ENCODE measurements at places on chromosomes 2 and 18. TPM values are rescaled to one million over a fixed set of nuclear protein-coding genes. Genes with fewer than 3 reads are reported as not detected.

GALNT5 gene
- polyA plus RNA-seq = not detected

TEKT4 gene
- not detected for polyA plus RNA-seq

KYNU gene
- 0.04 TPM for polyA plus RNA-seq

CXXC1 gene
- polyA plus RNA-seq = 128 TPM

ANTXR1 gene
- polyA plus RNA-seq = 3.7 TPM

GPR155 gene
- polyA plus RNA-seq = 0.57 TPM

PARD6G gene
- polyA plus RNA-seq = 1.5 TPM

GALM gene
- 4.8 TPM for polyA plus RNA-seq

SMYD5 gene
- 16.2 TPM for polyA plus RNA-seq

SOX11 gene
- polyA plus RNA-seq = not detected

DNA sequence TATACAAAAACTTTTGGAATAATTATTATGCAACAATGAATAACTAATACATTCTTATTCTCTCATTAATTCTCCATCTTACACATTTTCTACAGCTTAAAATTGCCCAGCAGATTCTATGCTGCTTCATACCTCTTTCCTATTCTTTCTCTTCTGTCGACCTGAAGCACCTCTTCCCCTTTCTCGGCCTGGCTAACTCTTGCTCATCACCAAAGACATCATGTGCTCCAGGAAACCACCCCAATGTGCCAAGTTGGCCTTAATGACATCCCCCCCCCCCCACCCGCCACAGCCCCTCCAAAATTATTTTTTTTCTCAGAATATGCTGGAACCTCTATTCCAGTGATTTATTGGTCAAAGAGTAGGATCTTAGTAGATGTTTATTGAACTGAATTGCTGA is 43.6 kb downstream of the ZNF521 start:
- no peak for DNase-seq

DNA sequence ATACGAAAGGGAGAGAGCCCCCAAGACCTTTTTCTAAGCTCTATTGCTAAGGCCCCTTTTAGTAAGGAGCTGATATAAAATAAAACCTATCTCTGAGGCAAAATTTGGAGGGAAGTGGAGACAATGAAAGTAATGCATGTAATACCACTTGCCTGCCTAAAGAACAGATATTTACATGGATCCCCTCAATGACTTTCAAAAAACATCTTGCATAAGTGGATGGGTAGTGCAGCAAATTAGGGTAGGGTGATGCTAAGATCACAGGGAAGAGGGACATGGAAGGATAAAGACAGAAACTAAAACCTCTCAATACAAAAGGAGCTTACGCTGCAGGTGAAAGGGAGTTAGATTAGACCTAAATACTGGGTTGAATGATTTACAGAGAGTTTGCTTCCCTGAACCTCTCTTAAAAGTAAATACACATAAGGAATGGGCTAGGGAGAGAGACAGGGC is 1.1 kb downstream of the ZNF513 start:
- DNase-seq = no peak

GRCh38 chr2:81304154-81304830 is 999.7 kb upstream of the LRRTM1 start:
- no peak for DNase-seq

DNA sequence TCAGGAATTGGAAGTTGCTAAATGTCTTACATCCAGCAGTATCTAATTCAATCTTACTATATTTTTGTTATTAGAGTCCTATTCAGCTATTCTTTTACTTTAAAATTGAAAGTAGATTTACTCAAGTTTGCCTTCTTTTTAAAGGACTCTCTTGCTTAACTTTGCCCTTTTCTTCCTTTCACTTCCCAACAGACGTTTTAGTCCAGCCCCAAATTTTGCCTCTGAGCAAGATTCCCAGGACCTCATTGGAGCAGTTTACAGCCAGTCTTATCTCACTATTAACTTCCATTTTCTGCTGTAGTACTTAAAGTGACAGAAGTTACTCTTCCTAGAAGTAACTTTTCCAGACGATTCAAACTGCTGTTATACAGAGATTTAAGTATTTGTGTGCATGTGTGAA is 1.7 kb upstream of the PRKD3 start:
- DNase-seq = peak; percentile 57

GRCh38 chr2:9434489-9434888 is 11.0 kb downstream of the CPSF3 start:
- no peak for DNase-seq

DNA sequence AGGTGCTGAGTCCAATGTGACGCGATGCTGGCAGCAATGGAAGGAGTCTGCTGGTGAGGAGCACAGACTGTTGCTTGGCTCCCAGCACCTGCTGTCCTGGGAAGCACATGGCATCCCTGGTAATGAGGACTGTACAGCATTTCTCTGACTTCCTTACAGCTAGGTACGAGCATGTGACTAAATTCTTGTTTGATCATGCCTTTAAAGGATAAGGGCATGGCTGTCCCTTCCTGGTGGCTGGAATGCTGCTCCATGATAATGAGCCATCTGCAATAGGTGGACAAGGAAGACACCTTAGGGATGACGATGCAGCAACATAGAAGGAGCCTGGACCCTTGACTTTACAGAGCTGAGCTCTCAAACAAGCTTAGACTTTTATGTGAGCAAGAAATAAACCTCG is 278.0 kb upstream of the SPRED2 start:
- no peak for DNase-seq

- DNase-seq = no peak
These were observed 14.8 kb downstream of the KLHL29 start for GRCh38 chr2:23399674-23400261.

DNA sequence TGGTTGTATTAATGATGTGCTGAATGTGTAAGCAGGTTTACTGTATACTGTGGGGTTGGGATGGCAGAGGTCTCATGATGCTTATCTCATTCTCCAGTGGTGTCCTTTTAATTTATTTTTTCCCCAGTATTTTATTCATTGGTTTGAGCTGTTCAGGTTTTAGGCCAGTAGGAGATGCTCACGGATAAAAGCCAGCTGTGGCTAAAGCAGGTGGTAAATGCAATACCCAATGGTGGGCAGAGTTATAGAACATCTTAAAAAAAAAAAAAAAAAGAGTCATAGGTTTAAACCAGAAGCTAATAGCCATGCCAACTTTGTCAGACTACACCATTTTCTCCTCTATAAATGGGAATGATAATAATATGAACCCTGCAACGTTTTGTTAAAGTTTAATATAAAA is 57.8 kb upstream of the NEUROD1 start:
- DNase-seq = peak; percentile 28

DNA sequence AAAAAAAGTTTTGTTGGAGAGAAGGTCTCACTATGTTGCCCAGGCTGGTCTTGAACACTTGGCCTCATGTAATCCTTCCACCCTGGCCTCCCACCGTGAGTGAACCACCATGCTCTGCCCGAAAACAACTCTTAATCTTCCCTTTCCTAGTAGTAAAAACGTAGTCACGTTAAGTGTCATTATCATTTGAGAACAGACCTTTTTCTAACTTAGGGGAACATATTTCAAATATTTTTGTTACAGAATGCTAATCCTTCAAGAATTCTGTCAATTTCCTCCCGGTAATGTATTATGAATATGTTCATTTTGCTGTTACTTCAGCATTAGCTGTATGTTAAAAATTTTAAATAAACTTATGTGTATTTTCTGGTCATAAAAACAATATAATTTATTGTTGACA is 49.7 kb downstream of the MTA3 start:
- peak; percentile 70 for DNase-seq

DNA sequence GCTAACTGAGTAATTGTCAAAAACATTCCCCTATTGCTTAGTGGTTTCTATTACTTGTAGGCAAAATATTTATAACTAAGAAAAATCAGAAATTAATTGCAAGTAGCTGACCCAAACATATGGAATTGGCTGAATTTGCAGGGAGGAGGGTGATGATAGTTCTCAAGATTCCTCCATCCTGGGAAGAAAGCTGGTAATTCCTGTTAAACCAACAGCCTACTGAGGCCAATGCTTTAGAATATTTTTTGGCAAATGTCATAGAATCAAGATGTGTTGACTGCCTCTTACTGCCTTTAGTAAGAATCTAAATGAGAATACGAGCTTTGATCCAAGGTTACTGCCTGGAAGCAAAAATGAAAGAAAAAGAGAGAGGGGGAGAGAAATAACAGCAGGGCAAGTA is 120.0 kb downstream of the COL6A3 start:
- no peak for DNase-seq

GRCh38 chr18:24395049-24395795 is 2.4 kb downstream of the OSBPL1A start:
- DNase-seq = no peak

DNA sequence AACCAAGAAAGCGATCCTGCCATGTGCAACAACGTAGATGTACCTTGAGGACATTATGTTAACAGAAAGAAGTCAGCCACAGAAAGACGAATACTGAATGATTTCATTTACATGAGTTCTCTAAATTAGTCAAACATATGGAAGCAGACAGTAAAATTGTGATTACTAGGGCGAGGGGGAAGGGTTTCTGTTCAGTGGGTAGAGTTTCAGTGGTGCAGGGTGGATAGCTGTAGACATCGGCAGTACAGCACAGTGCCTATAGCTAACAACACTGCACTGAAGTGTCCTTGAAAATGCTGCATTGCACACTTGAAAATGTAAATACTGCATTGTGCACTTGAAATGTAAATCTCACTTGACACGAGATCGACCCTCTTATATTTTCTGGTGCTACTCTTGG is 275.3 kb downstream of the GALR1 start:
- DNase-seq = no peak

- no peak for DNase-seq
These were observed 23.0 kb downstream of the CYTIP start for GRCh38 chr2:157420771-157421323.

- DNase-seq = peak; percentile 16
These were observed 24.0 kb upstream of the ATP5MC3 start for GRCh38 chr2:175205523-175205922.

- DNase-seq = no peak
These were observed at the start of gene LYG2 for GRCh38 chr2:99255491-99256318. Gene LYG2 (minus strand): TSS chr2:99255666. CDS start chr2:99254260, 1,406 bp downstream.

DNA sequence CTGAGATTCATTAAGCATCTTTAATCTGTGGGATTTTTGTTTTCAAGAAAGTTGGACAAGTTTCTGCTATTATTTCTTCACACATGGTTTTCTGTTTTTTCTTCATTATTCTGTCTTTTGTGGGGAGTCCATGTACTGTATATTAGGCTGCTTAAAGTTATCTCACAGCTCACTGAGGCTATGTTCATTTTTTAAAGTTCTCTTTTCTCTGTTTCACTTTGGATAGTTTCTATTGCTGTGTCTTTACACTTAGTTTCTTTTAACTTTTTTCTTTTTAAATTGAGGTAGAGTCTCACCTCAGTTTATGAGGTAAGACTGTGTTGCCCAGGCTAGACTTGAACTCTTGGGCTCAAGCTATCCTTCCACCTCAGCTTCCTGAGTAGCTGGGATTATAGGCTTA is 8.6 kb downstream of the OSBPL6 start:
- no peak for DNase-seq

DNA sequence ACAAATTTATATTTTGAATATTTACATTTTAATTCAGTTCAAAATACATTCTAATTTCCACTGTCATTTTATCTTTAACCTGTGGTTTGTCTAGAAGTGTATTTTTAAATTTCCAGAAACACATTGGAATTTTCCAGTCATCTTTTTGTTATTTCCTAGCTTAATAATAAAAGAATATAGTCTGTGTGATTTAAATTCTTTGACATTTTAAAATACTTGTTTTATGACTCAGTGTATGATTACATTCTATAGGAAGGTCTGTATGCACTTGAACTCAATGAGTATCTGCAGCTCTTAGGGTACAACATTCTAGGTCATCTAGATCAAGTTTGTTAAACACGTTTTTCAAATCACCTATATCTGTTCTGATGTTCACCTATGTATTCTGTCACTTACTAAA is 88.3 kb upstream of the MBOAT2 start:
- DNase-seq = no peak

DNA sequence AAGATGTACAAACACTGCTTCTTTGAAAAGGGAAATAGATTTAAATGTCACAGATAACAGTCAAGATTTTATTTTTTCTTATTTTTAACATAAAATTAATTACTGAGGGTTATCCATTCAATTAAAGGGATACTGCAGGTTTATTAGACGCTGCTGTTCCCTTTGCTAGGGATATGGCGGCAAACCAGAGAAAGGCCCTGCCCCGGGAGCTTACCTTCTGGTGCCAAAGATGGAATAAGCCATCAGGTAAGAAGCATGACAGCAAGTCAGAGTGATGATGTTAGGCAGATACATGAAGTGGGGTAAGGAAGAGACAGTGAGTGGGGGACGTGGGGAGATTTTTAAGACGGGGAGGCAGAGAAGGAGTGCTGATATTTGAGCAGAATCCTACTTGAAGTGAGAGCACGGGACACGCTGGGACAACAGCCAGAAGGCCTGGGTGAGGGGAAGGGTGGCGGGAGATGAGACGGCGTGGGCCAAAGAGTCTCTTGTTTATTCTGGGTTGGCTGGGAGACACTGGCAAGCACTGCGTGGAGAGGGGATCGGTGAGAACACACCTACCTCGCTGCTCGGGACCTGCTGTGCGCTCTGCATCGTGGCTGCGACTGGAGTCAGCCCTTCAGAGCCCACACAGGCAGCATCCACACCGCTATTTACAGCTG is 250.5 kb upstream of the TMEM200C start:
- DNase-seq = no peak

GRCh38 chr2:144040834-144041233 is 479.1 kb downstream of the ZEB2 start:
- no peak for DNase-seq
